ENCODE measurements at places on chromosomes 6 and 20.

- no peak for DNase-seq
Measured at GRCh38 chr6:25297039-25297441, 17.9 kb downstream of the CARMIL1 start.

DNA sequence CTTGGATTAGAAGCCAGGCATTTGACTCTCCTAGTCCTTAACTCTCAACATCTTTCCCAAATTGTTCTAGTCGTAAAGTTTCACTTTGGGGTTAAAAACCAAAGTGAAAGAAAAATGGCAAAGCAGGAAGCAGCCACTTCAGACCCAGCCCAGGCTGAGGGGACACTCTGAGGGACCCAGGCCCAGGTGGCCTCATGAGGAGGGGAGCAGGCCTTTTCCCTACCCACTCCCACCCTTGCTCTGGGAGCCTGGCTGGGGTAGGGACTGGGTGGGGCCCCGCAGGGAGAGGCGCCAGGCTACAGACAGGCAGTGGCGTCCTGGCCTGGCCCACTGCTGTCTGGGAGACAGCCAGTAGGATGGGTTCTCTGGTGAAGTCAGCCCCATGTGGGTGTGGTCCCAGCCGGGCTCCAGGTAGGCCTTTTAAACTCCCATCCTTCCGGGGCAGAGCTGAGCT is 68.7 kb upstream of the MYL9 start:
- DNase-seq = no peak

- DNase-seq = no peak
Measured at GRCh38 chr6:53377793-53378192, 29.0 kb upstream of the ELOVL5 start.

DNA sequence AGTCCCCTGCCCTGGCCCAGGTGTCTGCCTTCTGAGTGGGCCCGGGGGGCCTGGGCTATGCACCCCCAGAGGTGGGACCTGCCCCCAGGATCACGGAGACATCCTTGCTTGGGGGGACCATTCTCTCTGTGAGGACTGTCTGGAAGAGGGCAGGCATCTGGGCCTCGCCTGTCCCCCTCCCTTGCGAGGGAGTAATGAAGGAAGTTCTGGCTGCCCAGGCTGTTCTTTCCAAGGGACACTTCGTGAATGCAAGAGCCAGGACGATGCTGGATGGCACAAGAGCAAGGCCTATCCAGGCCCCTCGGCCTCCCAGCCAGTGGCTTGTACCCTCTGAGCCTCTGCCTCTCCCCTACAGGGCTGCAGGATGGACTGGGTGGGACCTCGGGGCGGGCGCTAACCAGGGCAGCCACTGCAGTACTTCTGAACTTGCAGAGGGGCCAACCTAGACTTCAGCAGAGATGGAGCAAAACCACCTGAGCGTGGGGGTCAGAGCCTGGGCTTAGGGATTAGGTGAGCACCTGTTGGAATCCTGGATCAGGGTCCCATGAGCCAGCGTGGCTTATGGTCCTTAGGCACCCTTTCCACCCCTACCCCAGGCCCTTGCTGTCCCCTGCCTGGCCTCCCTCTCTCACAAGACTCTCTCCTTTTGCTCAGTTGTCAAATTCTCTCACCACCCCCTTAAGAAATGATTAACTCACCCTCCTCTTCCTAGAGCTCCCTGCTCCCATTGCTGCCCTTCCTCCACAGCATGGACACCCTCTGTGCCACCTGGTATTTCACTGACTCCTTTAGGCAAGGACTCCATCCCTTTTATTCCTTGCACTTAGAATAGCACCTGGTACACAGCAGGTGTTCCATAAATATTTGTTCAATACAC is 53.2 kb downstream of the CTCFL start:
- DNase-seq = no peak

DNA sequence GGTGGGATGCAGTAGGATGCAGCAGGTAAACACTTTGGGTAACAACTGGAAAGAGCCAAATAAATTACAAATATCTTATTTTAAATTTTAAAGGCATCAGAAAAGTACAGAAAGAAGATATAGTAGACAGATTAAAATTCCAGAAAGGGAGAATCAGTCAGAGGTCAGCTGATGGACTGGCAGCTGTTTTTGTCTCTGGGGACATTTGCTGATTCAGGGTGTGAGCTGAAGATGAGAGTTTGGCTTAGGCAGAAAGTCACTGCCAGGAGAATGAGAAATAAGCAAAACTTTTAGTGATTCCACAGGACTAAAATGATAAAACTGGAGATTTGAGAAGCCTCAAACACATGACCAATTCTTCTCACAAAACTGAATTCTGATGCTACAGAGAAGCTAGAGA is 39.5 kb downstream of the AHI1 start:
- DNase-seq = no peak

DNA sequence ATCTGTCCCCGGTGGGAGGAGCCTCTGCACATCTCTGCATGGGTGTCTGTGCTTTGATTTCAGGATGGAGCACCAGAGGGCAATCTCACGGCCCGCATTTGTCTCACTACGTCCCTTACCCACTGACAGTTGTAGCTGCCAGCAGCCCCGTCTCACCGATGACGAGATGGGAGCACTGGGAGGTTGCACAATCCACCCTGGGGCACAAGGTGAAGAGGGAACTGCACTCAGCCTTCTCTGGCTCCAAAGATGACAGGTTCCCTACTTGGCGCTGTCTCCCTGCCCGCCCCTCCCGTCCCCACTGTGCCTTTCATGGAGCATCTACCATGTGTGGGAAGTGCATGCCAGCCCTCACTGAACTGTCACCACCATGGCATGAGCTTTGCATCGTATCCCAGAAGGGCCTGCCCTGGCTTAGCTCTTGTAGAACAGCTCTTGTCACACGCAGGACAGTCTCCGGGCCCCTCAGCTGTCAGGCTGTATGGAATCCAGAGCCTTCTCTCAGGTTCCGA is 99.9 kb upstream of the PMEPA1 start:
- DNase-seq = no peak

- no peak for DNase-seq
Measured at GRCh38 chr6:135797361-135797760, 54.1 kb upstream of the PDE7B start.

DNA sequence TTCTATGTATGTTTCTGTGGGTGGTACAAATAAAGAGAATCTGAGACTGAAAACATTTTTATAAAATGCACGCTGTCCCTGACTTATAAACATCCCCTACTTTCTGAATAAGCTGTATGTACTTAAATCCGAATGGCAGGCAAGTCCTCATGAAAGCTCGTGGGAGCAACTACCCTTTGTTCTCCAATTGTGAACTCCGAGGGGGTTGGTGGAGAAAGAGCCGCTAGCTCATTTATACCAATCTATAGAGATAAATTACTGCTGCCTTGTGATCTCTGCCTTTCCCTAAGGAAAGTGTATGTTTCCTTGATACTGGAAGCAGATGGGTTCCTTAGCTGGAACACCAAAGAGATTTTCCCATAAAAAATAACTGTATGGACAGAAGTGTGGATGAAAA is 84.5 kb downstream of the GJA10 start:
- no peak for DNase-seq

DNA sequence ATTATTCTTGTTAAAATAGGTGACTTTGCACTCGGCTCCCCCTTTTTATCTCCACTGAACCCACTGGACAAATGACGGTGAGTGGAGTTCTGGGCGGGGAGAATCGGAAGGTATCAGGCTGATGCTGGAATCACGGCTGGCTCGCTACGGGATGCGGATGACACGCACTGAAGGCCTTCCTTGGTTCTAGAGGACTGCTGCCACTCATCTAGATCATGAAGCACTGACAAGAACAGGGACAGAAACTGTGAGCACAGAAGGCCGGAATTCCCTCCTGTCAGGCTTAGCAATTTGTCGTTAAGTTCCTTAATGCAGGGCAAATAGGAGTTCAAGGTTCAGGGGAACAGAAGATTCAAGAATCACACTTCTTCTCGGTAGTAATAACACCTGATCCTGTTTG is 89.9 kb upstream of the MPC1 start:
- DNase-seq = no peak

- DNase-seq = no peak
Measured at GRCh38 chr6:113742342-113742741, 114.8 kb upstream of the MARCKS start.

GRCh38 chr6:129240492-129240853 is 357.5 kb downstream of the LAMA2 start:
- DNase-seq = no peak

GRCh38 chr20:41393705-41394066 is 27.1 kb upstream of the EMILIN3 start:
- DNase-seq = no peak

- DNase-seq = no peak
Measured at GRCh38 chr20:24780674-24781417, 168.2 kb upstream of the CST7 start.

GRCh38 chr20:41080866-41081265 is 52.2 kb downstream of the TOP1 start:
- no peak for DNase-seq

DNA sequence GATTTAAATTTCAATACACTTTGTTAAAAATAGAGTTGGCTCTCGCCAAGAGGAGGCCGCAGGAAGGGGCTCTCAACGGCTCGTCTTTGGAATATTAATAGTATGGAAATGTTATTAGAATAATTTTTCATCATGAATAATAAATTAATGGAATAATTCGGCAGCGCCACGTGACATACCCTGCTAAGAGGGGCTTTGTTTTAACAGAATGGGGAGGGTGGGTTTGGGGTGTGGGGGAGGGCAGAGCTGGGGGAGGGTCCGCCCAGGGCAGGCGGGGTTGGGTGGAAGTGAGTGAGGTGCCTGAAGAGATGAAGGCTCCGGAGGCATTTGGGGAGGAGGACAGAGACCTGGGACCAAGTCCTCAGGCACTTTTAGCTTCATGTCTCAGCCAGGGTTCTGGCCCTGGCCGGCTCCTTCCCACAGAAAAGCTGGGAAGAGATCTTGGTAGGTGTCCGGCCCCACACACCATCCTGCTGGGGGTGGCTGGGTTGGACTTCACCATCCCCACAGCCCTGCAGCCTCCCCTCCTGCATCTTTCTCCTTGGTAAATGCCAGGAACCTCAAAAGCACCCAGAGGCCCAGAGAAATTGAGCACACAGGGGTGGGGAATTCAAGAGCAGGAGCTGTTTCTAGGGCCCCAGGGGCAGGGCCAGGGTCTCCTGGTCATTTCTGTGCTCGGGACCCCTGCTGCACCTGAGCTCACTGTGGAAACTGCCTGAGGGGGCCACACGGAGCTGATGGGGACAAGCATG is 93.6 kb upstream of the BHLHE23 start:
- no peak for DNase-seq

DNA sequence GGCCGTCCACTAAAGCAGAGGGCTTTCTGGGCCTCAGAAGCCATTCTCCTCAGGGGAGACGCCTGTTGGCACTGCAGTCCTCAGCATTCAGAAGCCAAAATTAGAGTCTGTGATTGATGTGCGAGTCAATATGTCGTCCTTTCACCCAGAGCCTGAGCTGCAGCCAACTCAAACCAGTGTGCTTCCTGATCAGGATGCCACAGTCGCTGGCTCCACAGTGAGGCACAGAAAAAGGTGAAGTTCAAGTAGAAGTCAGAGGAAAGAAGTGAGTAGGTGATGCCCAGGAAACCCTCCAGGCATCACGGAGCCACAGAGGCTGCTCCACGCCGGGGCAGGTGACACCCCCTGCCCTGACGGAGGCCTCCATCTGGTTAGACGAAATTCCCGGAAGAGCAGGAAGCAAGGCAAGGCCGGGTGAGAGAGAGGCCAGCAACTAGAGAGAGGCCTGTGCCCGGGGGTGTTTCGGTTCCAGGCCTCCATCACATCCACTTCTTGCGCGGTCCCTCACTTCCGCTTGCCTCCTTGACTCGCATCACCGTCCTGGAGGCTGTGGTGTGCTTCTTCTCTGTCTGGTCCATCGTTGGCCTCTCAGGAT is 177.7 kb upstream of the SNX9 start:
- no peak for DNase-seq

DNA sequence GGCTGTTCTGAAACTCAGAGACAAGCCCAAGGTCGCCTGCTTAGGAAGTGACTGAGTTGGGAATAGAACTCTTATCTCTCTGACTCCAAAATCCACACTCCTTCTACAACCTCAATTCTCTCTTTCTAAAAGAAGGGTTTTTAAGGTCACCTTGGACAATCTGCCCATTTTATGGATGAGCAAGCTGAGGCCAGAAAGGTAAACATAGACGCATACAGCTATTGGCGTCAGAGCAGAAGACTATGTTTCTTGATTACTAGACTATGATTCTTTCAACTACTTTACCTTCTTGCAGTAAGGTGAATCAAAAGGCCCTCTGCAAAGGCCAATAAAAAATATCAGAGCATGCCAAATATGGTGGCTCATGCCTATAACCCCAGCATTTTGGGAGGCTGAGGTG is 276.6 kb downstream of the CLIC5 start:
- DNase-seq = no peak

- no peak for DNase-seq
Measured at GRCh38 chr6:108254433-108255410, 6.1 kb downstream of the SNX3 start.

DNA sequence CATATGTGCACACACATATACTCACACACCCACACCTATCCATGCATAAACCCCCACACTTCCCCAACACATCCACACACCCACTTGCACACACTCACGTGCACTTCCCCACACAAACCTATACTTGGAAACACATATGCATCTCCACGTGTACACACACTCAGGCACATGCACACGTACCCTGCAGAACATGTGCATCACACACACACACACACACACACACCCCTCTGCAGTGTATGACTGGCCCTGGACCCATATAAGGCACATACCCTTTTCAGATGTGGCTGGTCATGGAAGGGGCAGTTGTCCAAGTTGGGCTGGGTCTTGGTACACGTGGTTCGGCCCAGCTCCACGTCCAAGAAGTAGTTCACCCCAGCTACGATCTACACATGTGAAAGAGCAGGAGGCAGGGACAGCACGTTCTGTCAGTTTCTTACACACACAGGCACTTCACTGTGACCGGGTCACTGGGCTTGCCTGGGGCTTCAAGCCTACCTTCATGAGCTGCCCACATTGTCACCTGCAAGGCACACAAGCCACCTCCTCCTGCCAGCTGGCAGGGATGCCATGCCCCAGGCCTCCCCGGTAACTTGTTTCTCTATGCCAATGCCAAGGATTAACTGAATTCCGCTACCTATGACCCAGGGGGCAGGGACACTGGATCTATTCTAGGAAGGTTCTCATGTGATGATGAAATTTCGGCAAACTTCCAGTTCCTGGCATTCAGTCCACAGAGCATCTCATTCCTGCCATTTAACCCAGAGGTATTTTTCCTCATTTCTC is 2.6 kb downstream of the CST3 start:
- no peak for DNase-seq

GRCh38 chr6:24125980-24126379 is at the start of gene NRSN1:
TSS of gene NRSN1 (plus strand) at chr6:24126215. CDS start at chr6:24134328, 8,113 bp downstream.
- DNase-seq = no peak

GRCh38 chr6:23087471-23087870 is 518.1 kb downstream of the HDGFL1 start:
- no peak for DNase-seq

DNA sequence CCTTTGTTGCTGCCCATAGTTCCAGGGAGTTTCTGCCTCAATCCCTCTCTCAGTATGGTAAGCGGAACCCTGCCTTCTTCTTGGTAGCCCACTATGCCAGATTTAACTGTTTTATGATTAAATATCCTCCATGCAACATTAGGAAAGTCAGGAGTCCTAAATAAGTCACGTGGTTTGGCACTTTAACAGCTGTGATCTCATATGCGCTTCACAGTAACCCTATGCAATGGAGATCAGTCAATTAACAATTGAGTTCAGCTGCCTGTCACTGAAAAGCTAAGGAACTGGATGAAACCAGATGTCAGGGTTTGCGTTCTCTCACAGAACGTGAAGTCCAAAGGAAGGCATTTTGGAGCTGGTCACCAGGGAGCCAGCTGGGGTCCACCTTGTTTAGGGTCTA is 81.6 kb downstream of the PSMB1 start:
- no peak for DNase-seq

- no peak for DNase-seq
Measured at GRCh38 chr6:40695750-40696415, 108.7 kb upstream of the LRFN2 start.
